ENCODE measurements at places on chromosomes 2 and 18. TPM values are rescaled to one million over a fixed set of nuclear protein-coding genes. Genes with fewer than 3 reads are reported as not detected.

ALKAL2 gene
- not detected for total RNA-seq

PSME4 gene
- 54.4 TPM for total RNA-seq

TMEM200C gene
- total RNA-seq, result not detected

DNA sequence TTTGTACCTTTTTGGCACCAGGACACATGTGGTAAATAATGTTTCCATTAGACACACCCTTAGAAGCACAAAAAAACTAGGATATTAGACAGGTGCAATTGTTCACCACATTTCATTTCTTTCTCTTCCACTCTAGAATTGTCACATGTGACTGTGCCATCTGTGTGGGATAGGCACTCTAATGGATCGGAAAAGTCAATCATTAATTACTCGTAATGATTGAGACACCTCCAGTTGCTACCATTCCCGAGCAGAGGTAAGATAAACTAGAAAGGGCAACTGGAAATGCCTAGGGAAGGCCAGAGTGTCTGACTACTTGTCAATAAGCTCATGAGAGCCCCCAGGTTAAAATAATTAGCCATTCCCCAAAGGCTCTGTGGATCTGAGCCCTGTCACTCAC, 59.9 kb downstream of the METTL4 start:
- no peak for DNase-seq

DNA sequence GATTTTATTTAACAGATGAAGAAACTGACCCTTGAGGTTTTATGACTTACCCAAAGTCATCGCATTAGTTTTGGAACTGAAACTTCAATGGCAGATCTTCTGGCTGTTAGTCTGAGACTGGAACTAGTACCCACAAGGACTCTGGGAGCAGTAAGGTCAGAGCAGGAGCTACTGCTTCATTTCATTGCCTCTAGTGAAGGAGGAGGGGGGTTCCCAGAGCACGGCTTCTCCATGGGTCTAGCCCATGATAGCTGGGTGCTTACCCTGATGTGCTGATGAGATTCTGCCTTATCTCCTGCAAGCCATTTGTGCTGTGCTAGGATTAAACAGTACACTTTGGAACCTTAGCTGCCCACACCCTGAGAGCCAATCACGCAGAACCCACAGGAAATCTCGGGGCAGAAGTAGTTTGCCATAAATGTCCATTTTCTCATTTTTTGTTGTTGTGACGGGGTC, 5.4 kb upstream of the RNASEH1 start:
- no peak for DNase-seq

DNA sequence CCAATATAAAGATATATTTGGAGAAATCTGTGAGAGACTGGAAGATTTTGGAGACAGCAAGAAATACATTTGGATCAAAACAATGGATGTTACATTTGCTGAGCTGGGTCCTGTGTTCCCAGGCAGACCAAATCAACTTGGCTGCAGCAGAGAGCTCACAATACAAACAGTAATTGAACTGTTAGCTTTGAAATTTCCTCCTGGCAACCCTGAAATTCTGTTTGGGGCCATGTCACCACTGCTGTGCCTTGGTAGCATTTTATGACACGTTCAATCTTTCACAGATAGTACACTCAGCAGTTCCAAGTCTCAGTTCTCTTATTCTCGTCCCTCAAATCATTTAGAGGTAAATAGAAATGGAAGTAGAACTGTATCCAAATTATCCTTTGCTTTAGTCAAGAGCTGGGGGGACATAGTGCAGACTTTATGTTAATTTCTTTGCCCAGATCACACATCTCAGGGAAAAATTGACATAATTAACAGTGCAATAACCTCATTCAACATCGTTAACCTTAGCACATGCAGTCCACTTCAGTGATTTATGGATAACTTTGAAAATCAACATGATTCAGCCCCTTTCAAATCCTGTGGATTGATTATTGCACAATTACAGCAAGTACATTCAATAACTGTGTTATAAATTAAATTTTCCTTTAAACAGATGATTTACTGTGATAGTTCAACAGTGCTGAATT, 277.4 kb upstream of the MC4R start:
- DNase-seq, result no peak

DNA sequence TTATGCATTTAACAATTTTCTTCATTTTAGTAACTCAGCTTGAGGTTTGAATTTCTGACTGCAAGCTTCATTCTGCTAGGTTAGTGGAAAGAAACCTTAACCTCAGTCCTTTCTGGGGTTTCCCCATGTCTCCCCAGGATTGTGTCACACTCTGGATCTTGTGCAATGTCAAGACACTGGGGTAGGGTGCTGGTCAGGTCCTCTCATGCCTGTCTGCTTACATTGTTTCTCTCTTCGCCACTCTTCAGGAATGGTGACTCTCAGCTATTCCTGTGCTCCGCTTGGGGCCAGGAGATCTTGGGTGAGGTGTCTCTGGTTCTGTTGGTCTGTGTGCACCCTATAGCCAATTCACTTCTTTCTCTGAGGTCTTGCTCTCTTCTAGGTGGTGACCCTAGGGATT, 23.9 kb downstream of the CTLA4 start:
- DNase-seq, result no peak

TNFRSF11A gene
- 0.16 TPM for total RNA-seq

- DNase-seq, result no peak
These were observed 11.6 kb downstream of the CROCC2 start for GRCh38 chr2:240917684-240918257.

- DNase-seq, result no peak
These were observed 94.1 kb upstream of the MC4R start for GRCh38 chr18:60466677-60467076.

DNA sequence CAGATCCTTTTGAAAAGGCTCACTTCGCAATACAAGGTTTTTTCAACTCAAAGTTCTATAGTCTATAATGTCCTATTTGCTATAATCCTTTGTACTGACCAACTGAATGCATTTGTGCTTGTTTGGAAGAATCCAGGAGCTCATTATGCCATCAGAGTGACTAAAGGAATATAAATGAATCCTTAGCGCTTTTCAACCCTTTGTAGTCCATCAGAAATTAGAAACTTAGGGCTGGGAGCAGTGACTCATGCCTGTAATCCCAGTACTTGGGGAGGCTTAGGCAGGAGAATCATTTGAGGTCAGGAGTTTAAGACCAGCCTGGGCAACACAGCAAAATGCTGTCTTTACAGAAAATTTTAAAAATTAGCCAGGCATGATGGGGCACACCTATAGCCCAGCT, 330.2 kb upstream of the CHAC2 start:
- DNase-seq, result no peak

- DNase-seq, result no peak
These were observed 249.0 kb downstream of the SLC8A1 start for GRCh38 chr2:40202798-40203400.

GRCh38 chr2:106139238-106139935, 54.7 kb downstream of the UXS1 start:
- DNase-seq, result no peak

HAAO gene
- 5.1 TPM for total RNA-seq

GRCh38 chr2:37784071-37784758, 112.8 kb upstream of the CDC42EP3 start:
- no peak for DNase-seq

ASXL3 gene
- not detected for total RNA-seq

SPRED2 gene
- 6.7 TPM for total RNA-seq

- DNase-seq, result no peak
These were observed 40.0 kb upstream of the PUM2 start for GRCh38 chr2:20390524-20391123.

DNA sequence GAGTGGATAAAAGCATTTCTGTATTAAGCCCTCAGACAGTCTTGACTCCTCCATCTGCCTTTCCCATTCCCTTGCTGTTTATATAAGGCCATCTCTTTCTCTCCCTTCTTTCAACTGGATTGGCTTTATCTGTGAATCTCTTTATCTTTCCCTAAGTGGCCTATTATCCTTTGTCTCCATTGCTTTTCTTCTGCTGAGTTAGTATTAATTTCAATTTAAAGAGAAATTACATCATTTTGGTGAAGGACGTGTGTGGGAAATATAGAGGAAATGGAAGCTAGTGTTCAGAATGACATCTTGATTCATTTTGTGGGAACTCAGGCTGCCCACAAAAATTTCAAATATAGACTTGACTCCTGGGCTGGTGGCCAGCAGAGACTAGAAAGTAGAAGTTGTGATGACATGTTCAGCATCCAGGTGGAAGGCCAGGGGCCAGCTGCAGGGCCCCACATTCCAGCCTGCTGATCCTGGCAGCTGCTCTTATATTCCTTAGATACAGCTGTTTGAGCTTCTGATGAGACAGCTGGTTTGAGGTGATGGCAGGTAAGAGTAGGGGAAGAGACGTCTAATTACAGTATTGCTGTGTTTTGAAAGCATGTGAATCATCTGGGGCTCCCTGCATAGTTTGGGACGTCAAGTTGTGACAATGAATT, 52.3 kb downstream of the DIS3L2 start:
- DNase-seq, result no peak

DNA sequence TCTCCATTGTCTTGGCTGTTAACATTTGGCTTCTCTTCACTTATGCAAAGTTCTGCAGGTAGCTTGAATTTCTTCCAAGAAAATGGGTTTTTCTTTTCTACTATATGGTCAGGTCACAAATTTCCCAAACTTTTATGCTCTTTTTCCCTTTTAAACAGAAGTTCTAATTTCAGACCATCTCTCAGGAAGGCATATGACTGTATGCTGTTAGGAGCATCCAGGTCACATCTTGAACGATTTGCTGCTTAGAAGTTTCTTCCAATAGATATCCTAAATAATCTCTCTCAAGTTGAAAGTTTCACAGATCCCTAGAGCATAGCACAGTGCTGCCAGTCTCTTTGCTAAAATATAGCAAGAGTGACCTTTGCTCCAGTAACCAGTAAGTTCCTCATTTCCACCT, 932.5 kb downstream of the DPP10 start:
- DNase-seq, result no peak

TCF23 gene
- total RNA-seq, result not detected

DNA sequence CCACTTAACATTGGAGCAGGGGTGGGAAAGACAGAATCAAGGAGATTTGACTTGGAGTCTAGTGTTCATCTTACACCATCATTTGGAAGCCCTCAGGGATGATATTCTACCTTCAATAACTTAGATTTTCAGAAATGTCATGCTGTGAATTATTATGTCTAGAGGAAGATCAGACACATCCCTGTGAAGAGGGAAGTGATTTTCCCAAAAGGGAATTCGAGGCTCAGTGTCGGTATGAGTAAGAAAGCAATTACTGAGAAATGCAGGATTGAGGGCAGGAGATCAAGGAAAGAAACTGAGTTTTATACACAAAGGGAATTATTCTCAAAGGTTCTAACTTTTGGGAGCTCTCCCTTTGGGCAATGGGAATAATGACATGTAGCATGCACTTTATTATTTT, 25.6 kb upstream of the ATIC start:
- no peak for DNase-seq

PJVK gene
- 2.1 TPM for total RNA-seq

GRCh38 chr2:235170536-235171521, 219.0 kb downstream of the SH3BP4 start:
- DNase-seq, result no peak

DNA sequence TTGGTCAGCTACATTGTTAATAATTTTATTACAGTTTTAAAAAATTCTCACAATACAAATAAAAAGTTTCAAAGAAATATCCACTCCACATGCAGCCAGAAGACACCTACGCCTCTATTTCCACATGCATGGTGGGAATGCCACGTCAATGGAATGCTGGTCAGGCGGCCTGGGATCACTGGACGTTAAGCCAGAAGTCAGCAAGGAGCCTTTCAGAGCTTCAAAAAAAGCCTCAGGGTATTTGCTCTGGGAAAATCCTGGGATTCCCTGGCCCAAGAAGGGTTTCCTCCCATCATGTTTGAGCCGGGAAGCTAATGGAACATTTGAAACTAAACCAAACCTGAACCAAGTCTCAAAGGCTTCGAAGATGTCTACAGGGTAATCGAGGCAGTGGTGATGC, 241.9 kb upstream of the PXDN start:
- DNase-seq, result no peak

GRCh38 chr18:29418136-29418535, 1241.2 kb upstream of the CDH2 start:
- no peak for DNase-seq

DNA sequence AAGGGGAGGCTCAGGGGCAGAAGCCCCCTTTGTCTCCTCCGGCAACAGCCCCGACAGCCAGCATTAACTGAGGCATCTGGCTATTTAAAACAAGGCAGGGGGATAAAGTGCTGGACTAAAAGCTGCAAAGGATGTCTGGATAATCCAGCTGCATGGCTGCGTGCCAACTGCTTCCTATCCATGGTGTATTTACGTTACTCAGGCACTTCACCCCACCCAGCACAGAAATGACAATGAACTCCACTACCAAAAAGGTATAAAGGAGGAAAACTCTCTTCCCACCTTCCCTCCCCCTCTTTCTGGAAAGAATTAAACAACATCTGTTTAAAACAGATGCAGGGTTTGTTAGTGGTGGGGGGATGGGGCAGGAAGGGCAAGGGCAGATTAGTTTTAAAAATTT, 82.5 kb downstream of the SPRED2 start:
- no peak for DNase-seq

GRCh38 chr2:88168386-88168785, 1.8 kb upstream of the THNSL2 start:
- no peak for DNase-seq

- DNase-seq, result no peak
These were observed 849 bp upstream of the VRK2 start for GRCh38 chr2:58045580-58046334.

- no peak for DNase-seq
These were observed 340.1 kb downstream of the CLIP4 start for GRCh38 chr2:29455200-29455860.

DNA sequence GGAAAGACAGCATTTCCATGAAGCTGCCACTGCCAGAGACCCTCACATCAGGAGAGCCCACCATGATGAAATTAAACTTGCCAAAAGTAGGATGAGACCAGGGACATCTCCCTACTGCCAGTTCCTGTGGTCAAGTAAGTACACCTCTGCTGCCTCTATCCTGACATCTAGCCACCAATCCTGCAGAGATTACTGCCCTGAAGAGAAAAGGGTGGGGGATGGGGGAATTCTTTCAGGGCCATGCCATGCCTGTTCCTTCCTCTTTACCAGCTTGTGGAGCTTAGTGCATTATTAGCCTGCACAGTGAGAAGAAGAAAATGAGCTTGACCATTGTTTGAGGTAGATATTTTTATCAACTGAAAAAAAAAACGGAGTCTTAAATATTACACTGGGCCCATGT, 397.2 kb upstream of the CDH2 start:
- no peak for DNase-seq

- DNase-seq, result no peak
These were observed 8.2 kb upstream of the NT5C1B start for GRCh38 chr2:18597618-18598017.

TMEM163 gene
- total RNA-seq, result 0.71 TPM

- no peak for DNase-seq
These were observed 51.1 kb downstream of the RALBP1 start for GRCh38 chr18:9526458-9526857.

SPATS2L gene
- total RNA-seq, result 51.9 TPM

GRCh38 chr2:237546876-237547395, 19.4 kb upstream of the PRLH start:
- no peak for DNase-seq

All from naive thymus-derived CD4-positive, alpha-beta T cell (primary cell).